Placental pericyte (primary cell): ENCODE measurements at places on chromosomes 12 and 14. TPM values are rescaled to one million over a fixed set of nuclear protein-coding genes. Genes with fewer than 3 reads are reported as not detected.

The RASSF9 gene
- 0.14 TPM in 1 of 2 replicates, not detected in the other for total RNA-seq

The PRH2 gene
- 0.29 TPM in 1 of 2 replicates, not detected in the other for total RNA-seq

The PTHLH gene
- 1.8 and 11.5 TPM in 2 replicates for total RNA-seq

The BHLHE41 gene
- total RNA-seq, result 0.66 and 1.6 TPM in 2 replicates

The B3GNT4 gene
- total RNA-seq, result 0.14 and 0.22 TPM in 2 replicates

The SYNDIG1L gene
- not detected in 2 replicates for total RNA-seq

The SERPINA6 gene
- not detected in 2 replicates for total RNA-seq

The LGALS3 gene
- total RNA-seq, result 113 and 156 TPM in 2 replicates

The CIROP gene
- not detected in 2 replicates for total RNA-seq

The KCTD10 gene
- 81.6 and 141 TPM in 2 replicates for total RNA-seq

The BAG5 gene
- 23.6 and 35.8 TPM in 2 replicates for total RNA-seq

The LUM gene
- 151 and 1,377 TPM in 2 replicates for total RNA-seq

The TXNDC16 gene
- 2.1 and 4.2 TPM in 2 replicates for total RNA-seq

The FGF23 gene
- total RNA-seq, result not detected in 2 replicates

The CMA1 gene
- total RNA-seq, result not detected in 2 replicates

The C3AR1 gene
- 0.29 and 1.1 TPM in 2 replicates for total RNA-seq

The DHH gene
- total RNA-seq, result under 0.01 TPM in 2 replicates

The MSI1 gene
- not detected in 2 replicates for total RNA-seq

The RNASE1 gene
- 0.43 TPM in 1 of 2 replicates, not detected in the other for total RNA-seq

The OAS2 gene
- total RNA-seq, result 5.0 and 14.7 TPM in 2 replicates

The CCDC175 gene
- total RNA-seq, result not detected in 2 replicates

The CDKL1 gene
- 15.3 and 21.8 TPM in 2 replicates for total RNA-seq

The NDUFB1 gene
- 79.2 and 87.8 TPM in 2 replicates for total RNA-seq

The TMEM229B gene
- 0.43 and 0.88 TPM in 2 replicates for total RNA-seq

The KRT74 gene
- not detected in 2 replicates for total RNA-seq

The CCDC85C gene
- 6.1 and 18.8 TPM in 2 replicates for total RNA-seq

The ASCL4 gene
- not detected in 2 replicates for total RNA-seq

The PLEKHD1 gene
- total RNA-seq, result under 0.01 TPM in 1 of 2 replicates, not detected in the other

The CPSF6 gene
- total RNA-seq, result 13.6 and 34.8 TPM in 2 replicates

The ARL1 gene
- 67.3 and 115 TPM in 2 replicates for total RNA-seq

The TAS2R9 gene
- total RNA-seq, result 0.14 TPM in 1 of 2 replicates, not detected in the other

The ARHGEF25 gene
- total RNA-seq, result 9.0 and 9.8 TPM in 2 replicates

The ISM2 gene
- 0.29 TPM in 1 of 2 replicates, not detected in the other for total RNA-seq

The MANSC4 gene
- total RNA-seq, result not detected in 2 replicates

The GUCY2C gene
- not detected in 2 replicates for total RNA-seq

The NGB gene
- not detected in 2 replicates for total RNA-seq

The ACSS3 gene
- total RNA-seq, result 2.6 and 7.7 TPM in 2 replicates

The ART4 gene
- under 0.01 and 0.14 TPM in 2 replicates for total RNA-seq

The TAS2R7 gene
- not detected in 2 replicates for total RNA-seq

The IL26 gene
- total RNA-seq, result not detected in 2 replicates

The BBS10 gene
- total RNA-seq, result 7.4 and 10.9 TPM in 2 replicates
